ENCODE measurements at places on chromosomes 11 and 22.
A peak's percentile ranks its signal among the peaks of the same experiment; 100 is the strongest.

GRCh38 chr22:29747832-29748231 is 19.0 kb downstream of the ZMAT5 start:
- no peak for DNase-seq

DNA sequence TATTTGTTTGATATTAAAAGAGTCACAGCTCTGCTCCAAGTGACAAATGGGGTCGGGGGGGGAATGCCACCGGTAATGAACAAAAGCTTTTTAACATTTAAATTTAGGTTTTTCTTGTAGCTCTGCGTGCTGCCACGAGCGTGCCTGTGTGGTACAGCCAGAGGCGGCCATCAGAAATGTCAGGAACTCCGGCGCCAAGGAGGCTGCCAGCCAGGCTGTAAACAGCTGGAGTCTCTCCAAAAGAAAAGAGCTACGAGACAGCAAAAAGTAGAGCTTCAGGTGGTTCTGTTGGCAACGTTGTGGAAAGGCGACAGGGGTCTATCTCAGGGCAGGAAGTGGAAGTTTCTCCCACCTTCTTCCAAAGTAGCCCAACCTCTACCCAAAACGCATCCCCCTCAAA is 532.8 kb downstream of the OPCML start:
- no peak for DNase-seq

DNA sequence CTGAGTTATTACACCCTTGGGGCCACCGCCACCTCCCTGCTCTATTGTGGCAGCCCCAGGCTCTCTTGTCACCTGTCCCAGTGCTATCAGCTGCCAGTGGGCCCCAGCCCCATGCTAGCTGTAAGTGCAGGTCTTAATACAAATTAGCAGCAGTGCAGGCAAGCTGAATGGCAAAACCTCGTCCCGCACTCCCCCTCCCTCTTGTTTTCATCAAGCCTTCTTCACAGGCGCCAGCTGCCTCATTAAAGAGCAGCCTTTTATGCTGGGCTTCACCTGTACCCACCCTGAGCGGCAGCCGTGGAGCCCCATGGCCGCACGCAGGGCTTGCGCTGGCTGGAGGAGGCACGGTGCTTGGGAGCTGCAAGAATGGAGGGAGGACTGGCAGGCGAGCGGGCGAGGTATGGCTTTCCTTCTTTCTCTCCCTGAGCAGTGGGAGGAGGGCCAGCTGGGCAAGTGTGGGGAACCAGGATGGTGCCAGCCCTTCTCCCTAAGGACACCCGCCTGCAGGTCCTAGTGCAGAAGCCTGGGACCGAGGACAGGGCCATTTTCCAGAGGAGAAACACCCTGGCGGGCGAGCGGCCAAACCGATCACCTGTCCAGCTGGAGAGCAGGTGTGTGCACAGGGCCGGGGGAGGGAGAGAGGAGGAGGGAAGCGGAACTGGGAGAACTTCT is 70.7 kb downstream of the FLI1 start:
- no peak for DNase-seq

DNA sequence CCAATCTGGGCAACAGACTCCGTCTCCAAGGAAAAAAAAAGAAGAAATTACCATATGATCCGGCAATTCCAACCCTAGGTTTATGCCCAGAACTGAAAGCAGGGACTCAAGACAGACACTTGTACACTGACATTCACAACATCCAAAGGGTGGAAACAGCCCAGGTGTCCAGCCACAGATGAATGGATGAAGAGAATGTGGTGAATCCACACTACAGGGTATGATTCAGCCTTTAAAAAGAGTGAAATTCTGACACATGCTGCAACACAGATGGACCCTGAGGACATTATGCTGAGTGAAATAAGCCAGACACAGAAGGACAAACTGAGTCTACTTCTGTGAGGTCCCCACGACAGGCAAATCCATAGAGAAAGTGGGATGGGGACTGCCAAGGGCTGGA is 43.9 kb downstream of the SGSM3 start:
- DNase-seq, result no peak

GRCh38 chr11:79113054-79113690 is 327.7 kb downstream of the TENM4 start:
- DNase-seq, result no peak

- DNase-seq, result no peak
These were observed 162.0 kb downstream of the DSCAML1 start for GRCh38 chr11:117634756-117635603.

GRCh38 chr11:100297516-100297915 is 389.6 kb upstream of the ARHGAP42 start:
- no peak for DNase-seq

DNA sequence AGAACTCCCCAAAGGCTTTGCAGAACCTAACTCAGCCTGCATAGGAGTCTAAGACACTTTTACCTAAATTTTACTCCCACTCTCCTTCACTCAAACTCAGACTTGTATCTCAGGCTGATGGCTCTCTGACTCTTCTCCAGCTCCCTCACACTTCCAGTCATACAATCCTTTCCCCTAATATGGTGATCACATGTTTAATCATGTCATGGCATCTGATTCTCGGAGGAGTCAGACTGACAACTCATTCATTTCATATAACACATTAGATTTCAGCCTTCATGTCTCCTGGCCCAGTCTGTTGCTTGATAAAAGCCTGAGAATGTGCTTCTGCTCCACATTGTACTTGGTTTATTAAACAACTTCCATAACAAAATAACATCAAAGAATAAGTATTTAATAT is 1503.9 kb upstream of the TENM4 start:
- DNase-seq, result no peak

GRCh38 chr11:26801601-26802000 is 79.7 kb upstream of the SLC5A12 start:
- DNase-seq, result no peak

DNA sequence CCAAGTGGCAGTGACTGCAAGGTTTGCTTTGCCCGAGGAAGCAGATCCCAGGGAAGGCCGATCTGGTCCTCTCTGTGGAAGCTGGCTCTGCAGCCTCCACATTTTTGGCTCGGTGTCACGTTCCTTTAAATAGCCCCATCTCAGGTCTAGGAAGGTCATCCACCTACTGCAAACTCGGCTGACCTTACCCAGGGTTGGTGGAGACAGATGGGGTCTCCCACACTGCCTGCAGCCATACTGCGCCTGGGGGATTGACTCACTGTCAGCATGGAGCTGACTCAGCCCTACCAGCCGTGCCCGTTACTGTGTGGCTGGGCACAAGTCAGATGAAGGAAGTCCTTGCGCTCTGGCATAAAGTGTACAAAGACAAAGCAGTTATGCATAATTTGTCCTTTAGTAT is 16.9 kb downstream of the CDPF1 start:
- no peak for DNase-seq

- no peak for DNase-seq
These were observed 16.7 kb upstream of the LRRC10B start for GRCh38 chr11:61491736-61492395.

- no peak for DNase-seq
These were observed 2.3 kb downstream of the TSPAN4 start for GRCh38 chr11:844693-845644.

DNA sequence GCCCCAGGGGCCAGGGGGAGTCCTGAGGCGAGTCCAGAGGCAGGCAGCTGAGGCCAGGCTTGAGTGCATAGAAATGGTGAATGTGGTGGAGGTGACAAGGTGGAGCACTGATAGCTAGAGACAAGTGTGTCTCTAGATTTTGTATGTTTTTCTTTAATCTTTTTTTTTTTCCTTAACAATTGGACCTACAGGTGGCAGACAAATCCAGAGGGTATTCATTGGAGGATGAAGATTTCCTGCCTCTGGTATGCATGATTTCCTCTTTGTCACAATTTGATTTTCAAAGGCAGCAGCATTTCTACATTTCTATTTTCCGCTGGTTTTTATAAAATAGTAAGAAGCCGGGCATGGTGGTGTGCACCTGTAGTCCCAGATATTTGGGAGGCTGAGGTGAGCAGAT is 47.7 kb upstream of the DKK3 start:
- no peak for DNase-seq

DNA sequence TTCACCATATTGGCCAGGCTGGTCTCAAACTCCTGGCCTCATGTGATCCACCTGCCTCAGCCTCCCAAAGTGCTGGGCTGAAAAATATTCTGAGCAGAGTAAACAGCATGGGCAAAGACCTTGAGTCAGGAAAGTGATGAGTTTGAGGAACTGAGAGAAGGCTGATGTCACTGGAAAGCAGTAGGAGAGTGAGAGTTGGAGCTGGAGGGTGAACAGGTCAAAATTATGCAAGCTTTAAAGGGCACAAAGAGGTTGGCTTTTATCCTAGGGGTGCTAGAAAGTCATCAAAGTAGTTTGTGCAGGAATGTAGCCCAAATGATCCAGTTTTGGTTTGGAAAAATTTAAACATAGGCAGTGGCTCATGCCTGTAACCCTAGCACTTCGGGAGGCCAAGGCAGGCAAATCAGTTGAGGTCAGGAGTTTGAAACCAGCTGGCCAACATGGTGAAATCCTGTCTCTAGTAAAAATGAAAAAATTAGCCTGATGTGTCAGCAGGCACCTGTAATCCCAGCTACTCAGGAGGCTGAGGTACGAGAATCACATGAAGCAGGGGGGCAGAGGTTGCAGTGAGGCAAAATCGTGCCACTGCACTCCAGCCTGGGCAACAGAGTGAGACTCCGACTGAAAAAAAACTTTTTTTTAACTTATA is 44.7 kb upstream of the CXCR5 start:
- DNase-seq, result peak; percentile 12

DNA sequence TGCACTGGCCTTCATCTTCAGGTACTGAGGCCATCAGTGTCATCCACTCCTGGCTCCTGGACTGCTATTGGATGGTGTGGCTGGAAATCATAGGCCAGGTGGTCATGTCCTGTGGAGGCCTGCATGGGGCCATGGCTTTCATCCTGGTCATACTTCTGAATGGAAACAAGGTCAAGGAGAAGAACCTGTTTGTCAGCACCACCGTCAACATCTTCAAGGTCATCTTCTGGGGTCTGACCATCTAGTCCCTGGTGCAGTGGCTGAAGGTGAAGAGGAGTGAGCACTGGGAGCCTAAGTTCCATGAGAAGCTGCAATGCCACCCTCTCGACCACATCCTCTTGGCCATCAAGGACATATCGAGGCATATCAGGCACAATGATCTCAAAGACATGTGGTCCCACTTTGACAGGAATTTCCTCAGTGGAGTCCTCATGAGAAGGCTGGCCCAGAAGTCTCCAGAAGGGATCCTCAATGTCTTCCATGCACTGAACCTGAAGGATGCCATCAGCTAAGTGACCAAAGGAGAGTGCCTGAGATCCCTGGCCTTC is 120.0 kb upstream of the SERPIND1 start:
- no peak for DNase-seq

- no peak for DNase-seq
These were observed 167.9 kb upstream of the B3GAT1 start for GRCh38 chr11:134579724-134580609.

- no peak for DNase-seq
These were observed 3.9 kb upstream of the TRIM34 start for GRCh38 chr11:5620651-5621521.

DNA sequence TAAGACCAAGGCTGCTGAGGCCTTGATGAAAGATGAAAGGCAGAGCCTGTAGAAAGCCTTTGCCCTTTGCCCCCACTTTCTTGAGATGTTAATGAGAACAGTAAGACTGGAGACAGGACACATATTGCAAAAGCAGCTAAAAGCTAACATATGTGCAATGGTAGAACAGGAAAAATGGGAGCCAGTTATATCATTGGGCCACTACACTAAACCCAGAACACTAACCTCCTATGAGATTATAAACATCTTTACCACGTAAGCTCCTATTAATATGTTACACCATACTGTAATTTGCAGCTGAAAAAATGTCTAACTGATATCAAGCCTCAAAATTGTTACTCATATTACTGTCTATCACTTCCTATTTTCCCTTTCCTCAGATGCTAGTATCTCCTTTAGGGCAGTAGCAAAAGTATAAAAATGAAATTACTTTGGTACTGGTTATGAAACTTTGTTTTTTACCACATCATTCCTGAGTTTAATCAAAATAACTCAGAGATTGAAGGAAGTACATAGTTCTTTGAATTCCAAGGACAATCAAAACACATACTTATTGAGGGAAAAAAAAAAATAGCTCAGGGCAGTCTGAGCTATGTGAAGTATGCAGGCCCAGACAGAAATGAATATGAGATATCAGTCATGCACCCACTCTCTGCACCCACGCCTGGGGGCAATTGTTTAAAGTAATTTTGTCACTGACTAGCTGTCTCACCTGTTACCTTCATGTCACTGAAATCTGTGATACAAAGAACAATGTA is 9.1 kb downstream of the HPS5 start:
- no peak for DNase-seq

DNA sequence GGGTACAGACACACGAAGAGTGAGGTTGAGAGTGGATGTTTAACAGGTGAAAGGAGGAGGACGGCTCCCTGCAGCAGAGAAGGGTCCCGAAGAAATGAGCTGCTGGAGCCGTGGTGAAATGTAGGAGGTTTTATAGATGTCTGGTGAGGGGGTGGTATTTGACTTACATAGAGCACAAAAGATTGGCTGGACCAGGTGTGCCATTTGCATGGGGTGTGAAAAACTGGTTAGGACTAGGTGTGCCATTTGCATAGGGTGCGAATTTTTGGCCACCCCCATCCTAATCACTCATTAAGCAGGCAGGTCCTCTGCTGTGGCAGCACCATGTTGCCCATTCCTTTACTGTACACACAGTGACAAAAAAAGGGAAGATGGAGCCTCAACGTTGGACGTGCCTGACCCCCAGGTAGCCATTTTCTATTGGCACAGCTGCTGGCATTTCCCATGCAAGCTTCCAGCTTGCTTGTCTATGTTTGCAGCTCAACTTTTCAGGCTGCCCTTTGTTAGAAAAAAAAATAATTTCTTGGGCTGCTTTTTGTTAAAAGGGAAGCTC is 581.7 kb upstream of the B3GAT1 start:
- no peak for DNase-seq

- no peak for DNase-seq
These were observed 422 bp downstream of the GLB1L2 start for GRCh38 chr11:134332189-134332631.

DNA sequence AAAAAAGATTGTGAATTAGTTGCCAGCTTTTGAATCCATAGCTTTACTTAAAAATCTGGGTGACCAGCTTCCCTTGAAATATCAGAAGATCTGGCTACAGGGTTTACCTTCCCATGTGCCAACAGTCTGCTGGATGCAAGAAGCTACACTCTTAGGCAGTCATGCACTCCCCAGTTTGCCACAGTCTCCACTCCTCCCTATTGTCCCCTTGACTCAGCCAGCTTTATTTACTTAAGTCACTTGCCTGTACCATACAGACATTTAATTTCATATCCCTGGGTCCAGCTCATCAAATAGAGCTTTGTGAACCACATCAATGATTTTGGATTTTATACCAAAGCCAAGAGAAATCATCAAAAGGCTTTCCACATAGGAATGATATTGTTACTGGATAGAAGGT is 12.2 kb downstream of the MCHR1 start:
- no peak for DNase-seq

- peak; percentile 70 for DNase-seq
These were observed 492 bp downstream of the JHY start for GRCh38 chr11:122882857-122883645.

Measured in activated T-cell treated with anti-CD3 and anti-CD28 coated beads, Interleukin-2, amount 50 U/mL, for 24 hours (primary cell).